LNCaP clone FGC (cell line): ENCODE measurements at places on chromosomes 7 and 10.

GRCh38 chr10:14396411-14397048, 65.8 kb upstream of the FRMD4A start:
- DNase-seq, result no peak

DNA sequence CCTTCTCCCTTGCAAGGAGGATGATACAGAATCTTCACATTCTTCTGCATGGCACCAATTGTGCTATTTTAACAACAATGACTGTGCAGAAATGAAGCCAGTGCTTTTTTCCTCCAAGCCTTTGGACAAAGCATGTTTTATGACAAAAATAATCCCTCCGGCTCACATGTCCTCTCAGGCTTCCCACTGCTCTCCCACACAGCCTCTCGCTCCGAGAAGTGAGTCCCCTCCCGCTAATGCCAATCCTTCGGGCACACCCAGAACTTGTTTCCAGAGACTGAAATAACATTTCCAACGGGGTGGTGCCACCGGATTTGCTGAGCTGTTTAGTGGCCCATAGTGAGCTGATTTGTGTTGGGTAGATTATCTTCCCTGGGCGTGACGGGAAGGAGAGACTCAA, 35.8 kb downstream of the RBM17 start:
- no peak for DNase-seq

DNA sequence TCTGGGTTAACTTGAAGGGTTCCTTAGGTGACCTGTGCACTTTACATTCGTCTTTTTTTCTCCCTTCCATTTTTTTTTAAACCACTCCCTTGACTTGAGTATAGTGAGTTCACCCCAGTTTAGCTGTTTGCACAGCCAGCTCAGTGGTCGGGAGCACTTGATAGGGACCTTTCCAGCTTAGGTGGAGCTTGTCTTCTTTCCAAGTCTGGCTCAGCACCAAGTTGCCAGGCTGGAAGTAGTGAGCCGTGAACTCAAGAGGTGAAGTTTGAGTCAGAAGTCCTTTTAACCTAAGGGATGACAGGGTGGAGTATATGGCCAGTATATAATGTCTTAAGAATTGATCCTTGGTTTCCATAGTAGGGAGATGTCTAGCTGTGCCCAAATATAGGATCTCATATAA, 7.2 kb downstream of the DNAH11 start:
- no peak for DNase-seq

GRCh38 chr7:46542076-46542475, 621.0 kb upstream of the IGFBP3 start:
- DNase-seq, result peak; percentile 61

- DNase-seq, result no peak
Observed at GRCh38 chr7:69748530-69748929, 150.3 kb downstream of the AUTS2 start.

DNA sequence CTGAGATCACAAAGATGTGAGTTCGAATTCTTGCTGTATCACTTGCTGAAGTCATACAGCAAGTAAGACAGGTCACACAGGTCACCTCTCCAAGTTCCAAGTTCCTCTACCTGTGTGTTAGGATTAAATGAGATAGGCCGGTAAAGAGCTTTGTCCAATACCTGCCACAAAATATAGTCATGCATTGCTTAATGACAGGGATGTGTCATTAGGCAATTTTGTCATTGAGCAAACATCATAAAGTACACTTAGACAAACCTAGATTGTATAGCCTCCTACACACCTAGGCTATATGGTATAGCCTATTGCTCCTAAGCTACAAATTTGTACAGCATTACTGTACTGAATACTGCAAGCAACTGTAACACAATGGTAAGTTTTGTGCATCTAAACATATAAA, 469.4 kb downstream of the KCNMA1 start:
- no peak for DNase-seq

DNA sequence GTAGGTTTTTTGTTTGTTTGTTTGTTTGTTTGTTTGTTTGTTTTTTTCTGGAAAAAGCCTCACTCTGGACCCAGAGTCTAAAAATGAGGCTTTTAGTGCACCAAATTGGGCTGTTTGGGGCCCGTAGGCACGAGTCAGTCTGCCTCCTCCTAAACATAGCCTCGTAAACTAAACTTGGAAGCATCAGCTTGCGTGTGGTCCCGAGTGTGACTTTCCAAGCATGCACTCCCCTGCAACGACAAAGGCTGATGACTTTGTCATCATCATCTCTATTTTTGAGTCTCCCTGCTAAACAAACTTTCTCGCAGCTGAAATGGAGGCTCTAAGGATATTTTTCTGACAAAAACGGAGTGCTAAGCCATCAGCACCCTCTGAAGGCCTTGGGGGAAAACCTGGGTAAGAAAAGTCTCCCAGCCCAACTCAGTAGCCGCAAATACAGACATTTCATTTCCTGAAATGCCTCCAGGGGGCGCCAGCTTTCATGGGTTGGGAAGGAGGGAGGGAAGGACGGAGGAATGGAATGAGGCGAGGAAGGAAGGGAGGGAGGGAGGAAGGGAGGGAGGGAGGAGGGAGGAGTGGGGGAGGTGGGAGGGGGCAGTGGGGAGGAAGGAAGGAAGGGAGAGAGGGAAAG, 245.9 kb downstream of the KCNMA1 start:
- DNase-seq, result no peak

DNA sequence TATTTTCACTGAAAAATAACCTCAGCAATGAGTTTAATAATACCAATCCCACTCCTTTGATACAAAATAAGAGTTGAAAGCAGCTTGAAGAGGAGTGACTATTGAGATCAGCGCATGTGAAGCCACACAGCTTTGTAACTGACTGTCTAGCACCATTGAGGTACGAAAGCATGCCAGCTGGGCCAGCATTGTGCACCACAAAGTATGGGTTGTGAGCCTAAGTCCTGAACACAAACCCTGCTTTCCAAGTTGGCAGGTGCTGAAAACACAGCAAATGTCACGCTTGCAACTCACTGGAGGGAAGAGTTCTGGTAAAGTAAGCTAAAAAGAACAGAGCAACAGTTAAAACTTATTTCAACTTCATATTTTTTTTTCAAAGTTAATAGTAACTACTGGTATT, 4.0 kb upstream of the FAM53B start:
- no peak for DNase-seq

DNA sequence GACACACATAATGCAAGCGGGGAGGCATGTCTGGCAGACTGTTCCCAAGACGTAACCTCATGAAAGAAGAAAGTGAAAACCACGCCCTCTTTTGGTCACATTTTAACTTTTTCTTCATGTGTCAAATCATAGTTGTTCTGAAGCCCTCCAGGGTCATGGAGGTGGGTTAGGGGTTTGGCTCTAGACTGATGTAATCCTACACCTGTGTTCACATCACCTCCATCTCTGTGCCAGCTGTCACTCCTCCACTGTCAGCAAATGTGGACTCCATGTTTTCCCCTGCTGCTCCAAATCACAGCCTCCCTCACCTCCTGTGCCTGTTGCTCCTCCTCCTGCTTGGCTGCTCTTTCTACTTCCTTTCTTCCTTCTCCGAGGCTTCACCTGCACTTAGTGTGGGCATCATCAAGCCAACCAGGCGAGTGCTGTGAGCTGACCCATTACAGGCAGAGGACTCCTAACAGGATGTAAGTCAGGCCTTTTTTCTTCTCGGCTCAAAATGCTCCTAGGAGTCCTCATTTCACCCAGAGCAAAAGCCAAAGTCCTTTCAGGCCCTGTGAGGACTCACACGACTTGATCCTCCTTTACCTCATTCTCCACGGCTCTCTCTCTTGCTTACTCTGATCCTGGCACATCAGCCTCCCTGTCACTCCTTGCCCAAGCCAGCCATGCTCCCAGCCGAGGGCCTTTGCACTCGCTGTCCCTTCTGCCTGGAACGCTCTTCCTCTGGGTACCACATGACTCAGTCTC, 66.4 kb upstream of the IFRD1 start:
- no peak for DNase-seq

DNA sequence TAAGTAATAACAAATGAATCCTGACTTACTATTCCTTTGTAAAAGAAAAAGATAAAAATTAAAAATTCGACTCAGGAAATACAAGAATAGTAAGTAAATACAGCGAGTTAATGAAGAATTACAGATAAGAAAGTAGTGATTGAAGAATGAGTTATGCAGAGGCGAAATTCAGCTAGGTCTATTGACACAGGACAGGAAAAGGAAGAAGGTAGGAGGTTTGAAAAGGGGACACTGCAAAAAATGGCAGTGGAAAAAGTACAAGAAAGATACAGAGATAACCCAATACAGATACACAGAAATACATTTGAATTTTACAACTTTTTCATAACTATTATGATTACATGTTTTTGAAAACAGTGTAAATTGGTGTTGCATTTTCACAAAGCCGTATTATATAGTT, 28.0 kb downstream of the JAZF1 start:
- DNase-seq, result no peak

GRCh38 chr7:154867068-154867467, 135.9 kb downstream of the PAXIP1 start:
- no peak for DNase-seq

GRCh38 chr10:178723-179122, 43.5 kb downstream of the ZMYND11 start:
- DNase-seq, result no peak

DNA sequence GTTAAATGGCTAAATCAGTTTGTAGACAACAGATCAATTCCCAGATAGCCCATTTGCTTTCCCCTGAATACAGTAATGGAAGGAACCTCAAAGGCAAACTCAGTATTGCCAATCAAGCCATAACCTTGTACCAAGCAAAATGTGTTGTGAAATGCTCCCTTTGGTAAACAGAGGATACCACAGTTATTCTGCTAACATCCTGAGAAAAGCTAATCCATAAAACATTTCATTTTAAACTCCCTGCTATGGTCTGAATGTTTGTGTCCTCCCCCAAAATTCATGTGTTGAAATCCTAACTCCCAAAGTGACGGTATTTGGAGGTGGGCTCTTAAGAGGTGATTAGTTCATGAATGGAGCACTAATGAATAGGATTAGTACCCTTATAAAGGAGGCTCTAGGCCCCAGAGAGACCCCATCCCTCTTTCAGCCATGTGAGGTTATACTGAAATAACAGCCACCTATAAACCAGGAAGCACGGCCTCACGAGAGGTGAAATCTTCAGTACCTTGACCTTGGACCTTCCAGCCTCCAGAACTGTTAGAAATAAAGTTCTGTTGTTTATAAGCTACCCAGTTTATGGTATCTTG, 89.3 kb upstream of the RNF148 start:
- no peak for DNase-seq

DNA sequence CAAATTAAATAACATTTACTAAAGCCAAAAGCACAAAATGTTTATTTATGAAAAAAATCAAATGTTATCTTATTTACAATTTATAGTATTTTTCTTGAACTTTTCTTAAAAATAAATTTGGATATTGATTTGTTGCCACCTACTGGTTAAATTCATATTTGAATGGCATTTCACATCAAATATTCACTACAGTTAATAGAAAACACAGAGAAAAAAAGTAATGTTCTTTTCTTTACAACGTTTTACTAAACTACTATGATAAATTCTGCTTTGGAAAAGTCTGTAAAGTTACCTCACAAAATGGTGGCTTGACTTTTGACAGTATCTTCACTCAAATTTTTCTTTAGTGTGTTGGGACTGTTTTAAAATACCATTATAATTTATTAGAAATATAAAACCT, 52.7 kb downstream of the SRPK2 start:
- no peak for DNase-seq

DNA sequence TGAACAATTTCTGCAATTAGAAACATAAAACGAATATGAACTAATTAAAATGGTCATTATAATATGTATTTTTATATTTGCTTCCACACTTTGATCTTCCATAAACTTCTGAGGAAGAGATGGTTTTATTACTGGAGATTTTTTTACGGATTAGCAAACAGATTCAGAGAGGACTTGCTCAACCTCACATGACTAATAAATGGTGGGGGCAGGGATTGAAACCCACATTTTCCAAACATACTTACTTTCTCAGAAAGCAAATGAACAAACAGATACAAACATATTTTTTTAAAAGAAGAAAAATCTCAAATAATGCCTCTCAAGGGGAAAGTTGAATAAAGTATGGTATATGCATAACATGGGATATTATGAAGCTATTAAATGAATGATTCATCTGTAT, 18.3 kb downstream of the ANKMY2 start:
- no peak for DNase-seq

DNA sequence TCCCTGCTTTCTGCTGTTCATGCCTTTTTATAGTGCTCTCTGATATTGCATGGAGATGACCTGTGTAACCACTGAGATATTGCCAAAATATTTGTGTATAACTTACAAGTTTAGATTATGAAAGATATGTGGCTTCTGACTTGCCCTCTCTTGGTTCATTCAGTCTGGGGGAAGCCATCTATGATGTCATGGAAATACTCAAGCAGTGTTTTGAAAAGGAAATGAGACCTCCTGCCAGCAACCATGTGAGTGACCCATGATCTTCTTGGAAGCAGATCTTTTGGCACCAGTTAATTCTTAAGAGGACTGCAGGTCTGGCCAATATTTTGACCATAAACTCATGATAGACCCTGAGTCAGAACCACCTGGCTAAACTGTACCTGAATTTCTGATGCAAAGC, 183.0 kb downstream of the THSD7A start:
- DNase-seq, result no peak
